Iris pigment epithelial cell (primary cell): ENCODE measurements at places on chromosomes 11 and 22.

- peak; percentile 63 for DNase-seq
These were observed at the start of gene TRIM6 for GRCh38 chr11:5596607-5597201. TSS of gene TRIM6 (plus strand) at chr11:5596637. CDS start at chr11:5596898, 261 bp downstream.

- DNase-seq, result peak; percentile 21
These were observed 2.9 kb upstream of the WDR74 start for GRCh38 chr11:62842171-62842741.

GRCh38 chr11:22753416-22753815 is 76.2 kb downstream of the SVIP start:
- DNase-seq, result no peak

DNA sequence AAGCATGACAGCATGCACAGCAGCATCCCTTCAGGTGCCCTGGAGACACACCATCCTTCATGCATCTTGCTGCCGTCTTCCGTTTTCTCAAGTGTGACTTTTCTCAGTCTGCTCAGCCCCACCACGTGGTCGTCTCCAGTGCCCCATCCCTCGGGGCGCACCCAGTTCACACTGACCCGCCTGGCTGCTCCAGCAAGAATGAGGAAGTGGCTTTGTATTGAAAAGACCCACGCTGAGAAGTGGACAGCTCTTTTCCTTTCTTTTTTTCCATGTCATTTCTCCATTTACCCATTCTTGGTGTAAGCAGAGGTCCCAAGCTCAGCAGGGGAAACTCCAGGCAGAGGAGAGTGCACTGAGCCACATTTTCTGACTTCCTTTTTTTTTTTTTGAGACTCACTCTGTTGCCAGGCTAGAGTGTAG is 14.5 kb downstream of the SERPINH1 start:
- no peak for DNase-seq

GRCh38 chr11:102293873-102294601 is 23.2 kb upstream of the BIRC3 start:
- DNase-seq, result peak; percentile 75

- DNase-seq, result peak; percentile 17
These were observed 67.5 kb downstream of the PAK1 start for GRCh38 chr11:77406396-77406795.

DNA sequence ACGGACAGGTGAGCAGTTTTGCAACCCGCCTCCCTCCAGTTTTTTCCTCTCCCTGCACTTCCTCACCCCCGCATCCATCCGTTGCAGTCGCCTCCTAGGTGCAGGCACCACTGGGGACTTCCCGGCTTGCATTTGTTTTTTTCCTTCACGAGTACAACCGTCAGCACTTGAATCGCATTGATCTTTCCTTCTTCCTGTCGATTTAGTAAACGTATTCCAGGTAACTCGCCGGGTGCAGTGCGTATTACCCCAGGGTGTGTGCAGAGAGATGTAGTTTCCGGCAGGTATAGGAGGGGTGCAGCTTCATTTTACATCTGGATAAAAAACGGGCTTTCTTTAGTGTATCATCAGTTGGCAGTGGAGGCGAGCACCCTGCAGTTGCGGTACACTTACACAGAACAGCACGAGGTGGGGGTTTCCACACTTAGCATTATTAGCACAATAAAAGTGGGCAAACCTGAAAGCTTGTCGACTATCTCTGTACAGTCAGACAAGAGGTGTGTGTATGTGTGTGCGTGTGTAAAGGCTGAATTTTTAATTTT is at the start of gene SORL1-AS1:
TSS of gene SORL1-AS1 (minus strand) at position 359 of the 542 bp plus-strand sequence.
- DNase-seq, result no peak

DNA sequence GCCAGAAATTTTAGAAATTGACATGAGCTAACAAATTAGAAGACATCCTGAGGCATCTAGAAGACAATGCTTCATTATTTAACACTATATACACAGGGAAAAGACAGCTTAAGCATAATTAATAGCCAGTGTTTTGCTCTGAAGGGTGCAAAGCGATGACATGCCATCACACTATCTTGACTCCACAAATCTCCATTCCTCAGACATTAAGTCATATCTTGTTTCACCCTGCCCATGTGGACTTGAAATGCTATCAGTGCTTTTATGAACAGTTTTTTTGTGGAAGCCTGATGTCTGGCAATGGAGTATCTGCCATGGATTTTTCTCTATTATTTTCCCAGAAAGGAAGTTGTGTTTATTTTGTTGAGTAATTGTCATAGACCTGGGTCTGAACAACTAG is 2.3 kb downstream of the CARD18 start:
- peak; percentile 48 for DNase-seq

DNA sequence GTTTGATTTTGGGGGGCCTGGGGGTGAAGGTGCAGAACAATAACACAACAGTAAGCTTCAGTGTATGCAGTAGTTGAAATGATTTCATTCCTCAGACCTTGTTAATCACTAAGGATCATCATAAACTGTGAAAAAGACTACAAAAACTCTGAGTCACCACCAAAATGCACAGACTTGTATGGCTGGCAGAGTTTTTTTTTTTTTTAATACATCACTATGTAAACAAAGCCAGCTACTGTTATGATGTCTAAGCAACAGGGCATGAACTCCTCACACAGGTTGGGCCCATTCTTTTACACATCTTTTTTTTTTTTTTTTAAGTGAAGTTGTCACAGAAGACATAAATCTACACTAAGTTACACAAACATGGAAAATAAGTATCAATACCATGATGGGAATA is 311.9 kb downstream of the GUCY1A2 start:
- peak; percentile 88 for DNase-seq

DNA sequence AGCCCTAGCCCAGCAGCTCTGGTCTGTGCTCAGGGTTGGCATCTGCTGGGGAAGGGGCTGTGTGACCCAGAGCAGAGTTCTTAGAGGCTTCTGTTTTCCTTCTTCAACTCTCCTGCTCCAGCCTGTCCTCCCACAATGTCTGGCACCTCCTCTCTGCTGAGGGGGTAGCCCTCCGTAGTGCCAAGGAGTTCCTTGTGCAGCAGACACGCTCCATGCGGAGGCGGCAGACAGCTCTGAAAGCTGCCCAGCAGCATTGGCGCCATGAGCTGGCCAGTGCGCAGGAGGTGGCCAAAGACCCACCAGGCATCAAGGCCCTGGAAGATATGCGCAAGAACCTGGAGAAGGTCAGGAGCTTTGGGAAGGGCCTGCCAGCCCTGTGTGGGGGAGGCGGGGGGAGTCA is 69.3 kb downstream of the CEP164 start:
- no peak for DNase-seq

DNA sequence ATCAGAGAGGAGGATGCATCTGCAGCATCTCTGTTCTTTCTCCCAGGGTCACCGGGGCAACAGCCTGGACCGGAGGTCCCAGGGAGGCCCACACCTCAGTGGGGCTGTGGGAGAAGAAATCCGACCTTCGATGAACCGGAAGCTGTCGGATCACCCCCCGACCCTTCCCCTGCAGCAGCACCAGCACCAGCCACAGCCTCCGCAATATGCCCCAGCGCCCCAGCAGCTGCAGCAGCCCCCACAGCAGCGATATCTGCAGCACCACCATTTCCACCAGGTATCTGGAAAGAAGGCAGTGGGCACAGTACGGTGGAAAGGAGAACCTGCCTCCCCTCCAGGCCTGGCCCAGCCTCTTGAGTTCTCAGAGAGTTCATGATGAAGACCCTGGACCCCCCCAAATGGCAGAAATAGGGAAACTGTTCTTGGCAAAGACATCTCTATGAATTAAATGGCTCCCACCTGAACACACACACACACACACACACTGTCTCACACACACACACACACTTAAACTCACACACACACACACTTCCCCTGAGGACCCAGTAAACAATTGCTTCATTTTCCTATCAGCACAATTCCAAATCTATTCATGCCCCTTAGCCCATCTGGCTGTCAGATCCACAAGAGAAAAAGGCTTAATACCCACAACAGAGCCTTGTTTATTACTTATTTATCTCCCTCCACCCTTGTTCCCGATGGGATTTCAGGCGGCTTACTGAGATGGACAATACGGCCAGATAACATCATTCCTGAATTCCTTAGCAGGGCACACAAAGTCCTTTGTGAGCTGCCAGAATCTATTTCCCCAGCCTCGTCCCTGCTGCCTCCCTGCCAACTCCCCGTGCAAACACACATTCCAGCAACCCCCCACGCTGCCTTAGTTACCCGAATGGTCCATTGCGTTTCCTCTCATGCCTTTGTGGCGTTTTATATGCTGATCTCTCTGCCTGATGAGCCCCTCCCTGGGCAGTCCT is 8.1 kb downstream of the TMA7B start:
- no peak for DNase-seq

- DNase-seq, result peak; percentile 18
These were observed 698 bp downstream of the PAK1 start for GRCh38 chr11:77472991-77473800.

- peak; percentile 96 for DNase-seq
These were observed 19.3 kb downstream of the CREB3L1 start for GRCh38 chr11:46296528-46297448.

GRCh38 chr22:22906907-22907550 is 19.4 kb downstream of the IGLL5 start:
- no peak for DNase-seq
